ENCODE measurements at places on chromosomes 4 and X.
A peak's percentile ranks its signal among the peaks of the same experiment; 100 is the strongest.

DNA sequence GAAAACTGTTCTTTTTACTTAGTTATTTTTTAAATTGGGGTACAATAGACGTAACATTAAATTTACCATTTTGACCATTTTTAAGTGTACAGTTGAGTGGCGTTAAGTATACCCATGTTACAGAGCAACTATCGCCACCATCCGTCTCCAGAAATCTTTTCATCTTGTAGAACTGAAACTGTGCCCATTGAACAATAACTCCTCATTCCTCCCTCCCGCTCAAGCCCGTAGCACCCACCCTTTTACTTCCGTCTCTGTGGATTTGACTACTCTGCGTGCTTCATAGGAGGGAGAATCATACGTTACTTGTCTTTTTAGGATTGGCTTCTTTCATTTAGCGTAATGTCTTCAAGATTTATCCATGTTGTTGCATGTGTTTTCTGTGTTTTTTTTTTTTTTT lies 55.3 kb downstream of the TMEM131L start:
- DNase-seq: no peak

DNA sequence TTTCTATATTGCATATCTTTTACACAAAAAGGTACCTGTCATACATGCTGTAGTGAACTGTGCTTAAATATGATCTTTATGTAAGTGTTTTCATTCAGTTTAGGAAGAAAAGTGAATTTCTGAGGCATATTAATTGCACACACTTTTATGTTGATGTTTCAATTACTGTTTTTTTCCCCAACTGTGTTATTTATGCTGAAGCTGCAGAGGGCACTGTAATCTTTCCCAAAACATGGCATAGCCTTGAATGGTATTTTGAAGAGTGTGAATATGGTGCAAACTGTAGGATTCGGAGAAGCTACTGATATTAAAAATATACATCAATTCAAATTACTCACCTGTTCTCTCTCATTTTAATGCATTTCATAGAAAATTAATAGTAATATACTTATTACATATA lies 6.0 kb upstream of the CENPE start:
- DNase-seq: peak; percentile 22

GRCh38 chr4:127015667-127016117 lies 617.1 kb upstream of the INTU start:
- DNase-seq: peak; percentile 38

DNA sequence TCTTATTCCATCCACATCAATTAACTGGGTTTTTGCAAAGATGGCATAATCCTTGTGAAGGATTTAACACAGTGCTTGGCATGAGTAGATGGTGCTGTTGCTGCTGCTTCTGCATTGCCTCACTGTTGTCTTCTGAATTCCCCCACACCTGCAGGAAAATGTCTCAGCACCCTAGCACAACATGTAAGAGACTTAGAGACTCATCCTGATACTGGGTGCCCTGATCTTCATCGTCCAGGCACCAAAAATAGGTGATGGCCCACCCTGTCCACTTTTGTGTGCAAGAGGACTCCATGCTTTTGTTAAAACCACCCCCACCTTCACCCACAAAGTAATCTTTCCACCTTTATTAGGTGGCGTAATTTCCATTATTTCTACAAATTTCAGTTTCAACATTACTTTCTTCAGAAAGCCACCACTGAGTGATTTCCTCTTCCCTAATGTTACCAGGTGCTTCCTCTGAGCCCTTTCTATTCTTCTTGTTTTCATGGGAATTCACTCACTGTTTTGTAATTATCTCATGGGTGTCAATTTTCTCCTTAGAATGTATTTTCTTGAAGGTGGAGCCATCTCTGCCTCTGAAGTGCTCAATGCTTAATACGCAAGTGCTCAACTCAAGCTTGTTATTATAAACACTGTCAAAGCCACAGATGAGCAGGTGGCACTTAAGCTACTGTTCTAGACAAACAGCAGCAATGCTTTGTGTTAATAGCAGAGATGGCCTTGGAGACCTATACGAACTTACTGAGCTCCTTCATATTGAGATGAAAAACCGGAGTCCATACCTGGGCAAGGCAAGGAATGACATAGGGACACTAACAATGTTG lies 89.5 kb downstream of the HS3ST1 start:
- DNase-seq: no peak

DNA sequence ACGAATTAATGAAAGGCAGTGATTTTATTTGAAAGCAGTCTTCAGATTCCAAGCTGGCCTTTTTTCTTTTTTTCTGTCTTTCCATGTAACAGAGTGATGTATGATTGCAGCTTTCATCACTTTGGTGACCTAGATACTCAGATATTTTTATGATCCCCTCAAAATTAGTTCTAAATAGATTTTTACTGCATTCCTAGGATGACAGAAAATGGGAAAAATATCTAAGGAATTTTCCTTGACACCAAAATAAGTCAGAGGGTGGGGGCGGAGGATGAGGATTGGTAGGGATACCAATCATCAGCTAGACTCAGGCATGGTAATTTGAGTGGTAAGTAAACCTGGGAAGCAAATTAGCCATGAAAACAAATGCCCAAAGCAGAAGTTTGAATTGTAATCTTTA lies 11.9 kb upstream of the HMGB2 start:
- peak; percentile 37 for DNase-seq

DNA sequence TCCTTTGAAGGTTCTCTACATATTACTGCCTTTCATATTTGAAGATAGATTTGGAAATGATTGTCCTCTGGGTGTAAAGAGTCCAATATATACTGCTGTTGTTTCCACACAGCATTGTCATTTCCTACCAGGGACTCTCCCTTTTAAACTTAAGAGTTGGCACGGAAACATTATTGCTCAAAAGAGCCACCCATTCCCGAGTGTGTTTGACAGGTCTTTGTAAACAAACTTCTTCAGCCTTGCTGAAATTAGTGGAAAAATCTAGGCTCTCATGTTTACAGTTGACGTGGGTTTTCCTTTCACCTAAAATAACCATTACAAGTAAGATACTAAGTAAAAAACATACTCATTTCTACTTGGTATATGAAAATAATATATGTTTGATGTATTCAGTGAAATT lies 111.4 kb upstream of the LIMCH1 start:
- DNase-seq: no peak

GRCh38 chrX:119758731-119759247 lies 401 bp downstream of the SOWAHD start:
- no peak for DNase-seq

Data from astrocyte of the spinal cord (primary cell).